ENCODE measurements at places on chromosomes 16 and 17. TPM values are rescaled to one million over a fixed set of nuclear protein-coding genes. Genes with fewer than 3 reads are reported as not detected.

KRT28 gene
- total RNA-seq: not detected

C17orf113 gene
- total RNA-seq: 0.54 TPM

TMEM220 gene
- total RNA-seq: 7.0 TPM

PRSS21 gene
- not detected for total RNA-seq

CCL2 gene
- total RNA-seq: 448 TPM

TAC4 gene
- total RNA-seq: not detected

APOBR gene
- 1.1 TPM for total RNA-seq

KRTAP4-9 gene
- total RNA-seq: not detected

HOXB13 gene
- not detected for total RNA-seq

- H3K27me3 ChIP-seq: no peaks in the 10 kb centered on the region
- no peaks in the 10 kb centered on the region for H3K4me1 ChIP-seq
- no peak overlapping the region for H3K4me3 ChIP-seq
- no peaks in the 10 kb centered on the region for H3K36me3 ChIP-seq
- no peak for DNase-seq
Observed at GRCh38 chr17:79332011-79332554, 257.5 kb downstream of the ENGASE start.

- no peak for DNase-seq
- H3K4me3 ChIP-seq: peak overlapping the region; percentile 58
- no peak overlapping the region for H3K27ac ChIP-seq
- no peaks in the 10 kb centered on the region for H3K36me3 ChIP-seq
- H3K4me1 ChIP-seq: peaks cover 7% of the 10 kb centered on the region
Observed at GRCh38 chr17:76868669-76869495, 678 bp downstream of the MGAT5B start.

DNA sequence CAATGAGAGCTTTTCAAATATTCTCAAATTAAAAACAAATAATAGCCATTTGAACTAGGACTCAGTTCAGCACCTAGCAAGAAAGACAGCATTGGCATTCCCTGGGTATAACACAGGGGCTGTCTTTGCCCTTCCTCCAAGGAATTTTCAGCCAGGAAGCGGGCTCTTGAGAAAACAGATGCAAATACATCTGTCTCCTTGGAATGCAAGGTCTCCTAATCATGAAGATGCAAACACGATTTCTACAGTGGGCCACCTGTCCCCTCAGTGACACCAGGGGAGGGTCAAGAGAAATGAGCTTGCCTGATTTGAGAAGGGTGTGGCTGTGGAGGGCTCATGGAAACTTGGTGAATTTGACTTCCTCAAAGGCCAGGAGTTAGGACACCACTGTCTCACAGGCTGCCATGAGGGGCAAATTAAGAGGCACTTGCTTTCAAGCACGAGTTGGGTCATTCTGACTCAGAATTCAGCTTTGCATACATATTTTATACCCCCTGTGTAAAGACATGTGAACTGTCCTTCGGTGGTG is 24.5 kb upstream of the SUPT4H1 start:
- H3K36me3 ChIP-seq: no peaks in the 10 kb centered on the region
- no peak overlapping the region for H3K4me3 ChIP-seq

GRCh38 chr16:24849641-24850040 is 3.9 kb downstream of the SLC5A11 start:
- no peak for DNase-seq
- peaks cover 2% of the 10 kb centered on the region for H3K36me3 ChIP-seq
- H3K4me3 ChIP-seq: no peak overlapping the region

GRCh38 chr17:34370997-34371395 is 8.0 kb upstream of the CCL1 start:
- no peak overlapping the region for H3K27ac ChIP-seq
- no peaks in the 10 kb centered on the region for H3K4me1 ChIP-seq
- no peaks in the 10 kb centered on the region for H3K36me3 ChIP-seq
- no peak for DNase-seq
- no peak overlapping the region for H3K4me3 ChIP-seq

DNA sequence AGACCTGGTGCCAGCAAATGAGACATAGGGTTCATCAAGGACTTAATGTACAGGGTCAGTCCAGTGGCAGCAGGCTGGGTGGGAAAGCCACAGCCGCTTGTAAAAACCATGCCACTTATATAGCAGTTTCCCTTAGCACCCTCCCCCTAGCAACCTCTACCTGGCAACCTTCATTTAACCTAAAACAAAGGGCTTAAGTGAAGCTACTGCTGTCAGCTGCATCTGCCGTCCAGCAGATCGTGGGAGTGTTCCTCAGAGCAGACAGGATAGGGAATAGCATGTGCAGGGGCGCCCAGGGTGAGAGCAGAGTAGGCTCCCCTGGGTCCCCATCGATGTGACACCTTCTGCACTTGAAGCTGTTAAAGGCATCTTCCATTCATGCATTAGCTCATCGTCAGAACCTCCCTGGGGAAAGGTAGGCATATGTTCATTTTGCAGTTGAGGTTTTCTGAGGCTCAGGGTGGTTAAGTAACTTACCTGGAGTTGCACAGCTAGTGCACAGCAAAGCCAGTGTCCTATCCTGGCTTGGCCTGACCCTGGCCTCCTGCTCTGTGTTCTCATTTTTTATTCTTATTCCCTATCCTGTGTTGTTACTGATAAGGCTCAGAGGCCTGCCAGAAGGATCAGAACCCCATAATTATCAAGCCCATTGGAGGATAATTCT is 112.5 kb downstream of the SOCS1 start:
- no peaks in the 10 kb centered on the region for H3K27me3 ChIP-seq
- peaks cover 16% of the 10 kb centered on the region for H3K4me1 ChIP-seq

GRCh38 chr16:51392521-51393187 is 241.6 kb upstream of the SALL1 start:
- no peak overlapping the region for H3K4me3 ChIP-seq
- DNase-seq: no peak
- H3K27ac ChIP-seq: no peak overlapping the region
- H3K27me3 ChIP-seq: no peaks in the 10 kb centered on the region

DNA sequence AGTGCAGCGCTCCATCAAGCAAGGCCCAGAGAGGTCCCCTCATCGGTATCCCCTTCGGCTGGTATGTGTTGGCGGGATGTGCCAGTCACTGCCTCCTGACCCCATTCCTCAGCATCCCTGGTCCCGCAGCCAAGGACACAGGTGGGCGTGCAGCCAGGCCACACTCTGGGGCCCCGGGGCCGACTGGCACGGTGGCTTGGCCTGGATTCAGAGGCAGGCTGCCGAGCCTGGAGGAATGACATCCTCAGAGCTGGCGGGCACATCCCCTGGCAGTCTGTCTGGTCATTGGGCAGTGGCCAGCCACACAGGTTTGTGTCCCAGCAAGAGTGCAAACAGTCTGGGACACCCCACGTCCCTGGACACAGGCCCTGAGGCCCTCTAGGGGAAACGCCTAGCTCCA is 111.1 kb downstream of the SDK2 start:
- no peak for DNase-seq
- H3K4me3 ChIP-seq: no peak overlapping the region
- H3K27me3 ChIP-seq: no peaks in the 10 kb centered on the region
- H3K36me3 ChIP-seq: no peaks in the 10 kb centered on the region
- peaks cover 8% of the 10 kb centered on the region for H3K4me1 ChIP-seq
- H3K27ac ChIP-seq: no peak overlapping the region

GRCh38 chr17:2853283-2854142 is 57.3 kb downstream of the RAP1GAP2 start:
- H3K4me3 ChIP-seq: peak overlapping the region; percentile 88
- DNase-seq: peak; percentile 25
- peak overlapping the region; percentile 71 for H3K27ac ChIP-seq
- H3K27me3 ChIP-seq: no peaks in the 10 kb centered on the region
- H3K36me3 ChIP-seq: no peaks in the 10 kb centered on the region
- no peaks in the 10 kb centered on the region for H3K4me1 ChIP-seq

GRCh38 chr16:4052801-4053293 is 63.4 kb downstream of the ADCY9 start:
- no peaks in the 10 kb centered on the region for H3K27me3 ChIP-seq
- peaks cover 48% of the 10 kb centered on the region for H3K4me1 ChIP-seq
- peak overlapping the region; percentile 75 for H3K27ac ChIP-seq
- H3K36me3 ChIP-seq: no peaks in the 10 kb centered on the region

GRCh38 chr17:80950466-80951120 is 41.0 kb upstream of the CHMP6 start:
- DNase-seq: no peak
- peaks cover 17% of the 10 kb centered on the region for H3K36me3 ChIP-seq
- peaks cover 24% of the 10 kb centered on the region for H3K4me1 ChIP-seq

DNA sequence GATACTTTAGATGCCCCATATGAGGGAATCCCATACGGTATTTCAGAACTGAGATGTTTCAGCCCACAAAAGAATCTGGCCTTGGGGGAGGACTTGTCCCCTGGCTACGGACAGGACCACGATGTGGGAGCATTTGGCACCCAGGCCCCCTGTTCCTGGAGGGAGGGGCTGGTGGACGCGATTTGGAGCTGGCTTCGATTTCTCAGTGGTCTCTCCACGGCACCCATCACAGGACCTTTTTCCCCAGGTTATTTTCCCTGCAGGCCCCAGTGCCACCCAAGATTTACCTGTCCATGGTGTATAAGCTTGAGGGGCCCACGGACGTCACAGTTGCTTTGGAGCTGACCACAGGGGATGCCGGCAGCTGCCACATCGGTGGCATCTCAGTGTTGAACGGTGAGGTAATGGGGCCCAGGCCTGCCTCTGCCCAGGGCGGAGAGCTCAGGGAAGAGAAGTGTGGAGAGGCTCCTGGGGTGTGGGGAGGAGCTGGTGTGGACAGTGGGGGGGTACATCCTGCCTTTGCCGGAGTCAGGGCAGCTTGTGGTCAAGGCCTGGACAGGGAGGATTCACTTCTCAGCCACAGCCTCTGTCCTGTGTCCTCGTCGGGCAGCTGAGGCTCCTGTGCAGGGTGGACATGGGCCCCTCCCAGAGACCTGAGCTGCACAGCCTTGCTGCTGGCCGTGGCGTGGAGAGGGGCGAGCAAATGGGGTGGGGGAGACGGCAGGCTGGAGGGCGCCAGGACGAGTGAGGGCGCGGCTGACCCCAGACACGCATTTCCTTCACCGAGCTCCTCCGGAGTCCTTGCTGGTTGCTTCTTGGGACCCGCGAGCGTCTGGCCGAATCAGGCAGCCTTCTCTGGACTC is 9.9 kb downstream of the ENGASE start:
- H3K27me3 ChIP-seq: no peaks in the 10 kb centered on the region
- no peak for DNase-seq
- no peaks in the 10 kb centered on the region for H3K4me1 ChIP-seq
- H3K27ac ChIP-seq: no peak overlapping the region
- no peak overlapping the region for H3K4me3 ChIP-seq
- peaks cover 54% of the 10 kb centered on the region for H3K36me3 ChIP-seq

- no peak overlapping the region for H3K27ac ChIP-seq
- peaks cover 21% of the 10 kb centered on the region for H3K4me1 ChIP-seq
- DNase-seq: no peak
- no peak overlapping the region for H3K4me3 ChIP-seq
- H3K27me3 ChIP-seq: no peaks in the 10 kb centered on the region
Observed at GRCh38 chr17:77488531-77489238, 347.9 kb downstream of the SEC14L1 start.

DNA sequence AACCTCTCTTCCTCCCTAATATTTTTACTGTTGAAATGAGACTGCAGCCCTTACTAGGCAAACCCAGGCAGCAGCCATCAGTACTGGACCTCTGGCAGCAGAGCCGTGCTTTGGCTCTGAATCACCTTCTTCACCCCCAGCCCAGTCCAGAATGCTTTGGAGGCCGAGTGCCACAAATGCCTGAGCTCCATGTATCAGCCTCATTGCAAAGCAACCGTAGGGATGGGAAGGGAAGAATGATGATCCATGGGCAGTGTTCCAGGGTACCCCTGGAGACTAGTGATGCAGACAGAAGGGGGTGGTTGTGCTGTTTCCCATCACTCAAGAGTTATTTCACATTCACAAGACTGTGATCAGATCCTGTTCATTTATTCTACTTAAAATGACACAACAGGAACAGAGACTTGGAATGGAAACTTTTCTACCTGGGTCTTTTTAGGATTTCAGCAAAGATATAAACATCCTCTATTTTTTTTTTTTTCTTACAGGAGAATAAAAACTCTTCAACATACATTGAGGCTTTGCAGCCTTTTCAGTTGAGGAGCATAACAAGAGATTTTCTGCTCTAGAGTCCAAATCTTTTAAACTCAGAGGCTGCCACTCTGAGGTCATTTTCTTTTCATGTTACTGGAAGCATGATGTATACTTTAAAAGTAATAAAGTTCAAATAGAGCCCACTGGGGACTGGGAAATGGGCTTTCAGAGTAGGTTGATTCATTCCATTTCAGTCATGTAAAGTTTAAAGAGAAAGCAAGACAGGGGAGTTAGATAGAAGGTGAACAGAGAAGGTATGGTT is 138.3 kb downstream of the KCNJ2 start:
- no peaks in the 10 kb centered on the region for H3K27me3 ChIP-seq
- DNase-seq: no peak
- H3K4me3 ChIP-seq: no peak overlapping the region
- no peaks in the 10 kb centered on the region for H3K4me1 ChIP-seq

GRCh38 chr17:38449364-38449763 is 21.1 kb downstream of the ARHGAP23 start:
- no peaks in the 10 kb centered on the region for H3K36me3 ChIP-seq
- H3K27ac ChIP-seq: no peak overlapping the region
- DNase-seq: no peak
- no peak overlapping the region for H3K4me3 ChIP-seq
- H3K4me1 ChIP-seq: peaks cover 36% of the 10 kb centered on the region
- H3K27me3 ChIP-seq: no peaks in the 10 kb centered on the region

GRCh38 chr16:79294568-79294967 is 306.0 kb downstream of the MAF start:
- no peaks in the 10 kb centered on the region for H3K27me3 ChIP-seq
- H3K4me1 ChIP-seq: no peaks in the 10 kb centered on the region
- H3K4me3 ChIP-seq: no peak overlapping the region
- no peaks in the 10 kb centered on the region for H3K36me3 ChIP-seq
- H3K27ac ChIP-seq: no peak overlapping the region

GRCh38 chr16:64627781-64628180 is 494.1 kb downstream of the CDH11 start:
- DNase-seq: no peak
- peaks cover 19% of the 10 kb centered on the region for H3K4me1 ChIP-seq
- no peaks in the 10 kb centered on the region for H3K27me3 ChIP-seq
- no peaks in the 10 kb centered on the region for H3K36me3 ChIP-seq

GRCh38 chr17:77741109-77741508 is 217.4 kb upstream of the TNRC6C start:
- H3K36me3 ChIP-seq: no peaks in the 10 kb centered on the region
- H3K27ac ChIP-seq: no peak overlapping the region
- H3K27me3 ChIP-seq: no peaks in the 10 kb centered on the region
- no peak overlapping the region for H3K4me3 ChIP-seq

DNA sequence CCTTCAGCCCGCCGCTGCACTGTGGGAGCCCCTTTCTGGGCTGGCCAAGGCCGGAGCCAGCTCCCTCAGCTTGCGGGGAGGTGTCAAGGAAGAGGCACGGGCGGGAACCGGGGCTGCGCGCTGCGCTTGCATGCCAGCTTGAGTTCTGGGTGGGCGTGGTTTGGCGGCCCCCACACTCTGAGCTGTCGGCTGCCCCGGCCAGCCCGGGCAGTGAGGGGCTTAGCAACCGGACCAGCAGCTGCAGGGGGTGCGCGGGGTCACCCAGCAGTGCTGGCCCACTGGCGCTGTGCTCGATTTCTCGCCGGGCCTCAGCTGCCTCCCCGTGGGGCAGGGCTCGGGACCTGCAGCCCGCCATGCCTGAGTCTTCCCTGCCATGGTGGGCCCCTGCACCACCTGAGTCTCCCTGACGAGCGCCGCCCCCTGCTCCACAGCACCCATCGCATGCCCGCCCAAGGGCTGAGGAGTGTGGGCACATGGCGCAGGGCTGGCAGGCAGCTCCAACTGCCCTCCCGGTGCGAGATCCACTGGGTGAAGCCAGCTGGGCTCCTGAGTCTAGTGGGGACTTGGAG is 17.0 kb downstream of the PRR11 start:
- H3K4me3 ChIP-seq: no peak overlapping the region
- H3K27me3 ChIP-seq: no peaks in the 10 kb centered on the region
- H3K4me1 ChIP-seq: no peaks in the 10 kb centered on the region
- no peak for DNase-seq

Measured in thoracic aorta (tissue), 2 donors.